ENCODE measurements at places on chromosomes 6 and 20.

GRCh38 chr6:52221302-52221701 lies 23.0 kb downstream of the IL17F start:
- DNase-seq = no peak

DNA sequence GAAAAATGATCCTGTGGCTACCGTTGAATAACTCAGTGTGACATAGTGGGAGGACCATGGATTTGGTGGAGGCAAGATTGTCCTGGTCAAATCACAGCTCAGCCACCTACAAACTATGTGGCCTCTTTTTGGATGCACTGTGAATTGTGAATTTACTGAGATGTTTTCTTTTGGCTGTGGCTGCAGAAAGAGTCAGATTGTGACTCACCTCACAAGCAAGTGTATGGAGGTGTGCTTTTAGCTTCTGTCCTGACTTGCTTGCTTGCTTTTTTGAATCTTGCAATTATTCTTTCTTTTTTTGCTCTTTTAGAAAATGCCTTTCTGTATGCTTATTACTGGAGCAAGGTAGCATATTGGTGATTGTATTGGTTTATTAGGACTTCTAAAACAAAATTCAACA lies 122.9 kb upstream of the FOXO3 start:
- no peak for DNase-seq

DNA sequence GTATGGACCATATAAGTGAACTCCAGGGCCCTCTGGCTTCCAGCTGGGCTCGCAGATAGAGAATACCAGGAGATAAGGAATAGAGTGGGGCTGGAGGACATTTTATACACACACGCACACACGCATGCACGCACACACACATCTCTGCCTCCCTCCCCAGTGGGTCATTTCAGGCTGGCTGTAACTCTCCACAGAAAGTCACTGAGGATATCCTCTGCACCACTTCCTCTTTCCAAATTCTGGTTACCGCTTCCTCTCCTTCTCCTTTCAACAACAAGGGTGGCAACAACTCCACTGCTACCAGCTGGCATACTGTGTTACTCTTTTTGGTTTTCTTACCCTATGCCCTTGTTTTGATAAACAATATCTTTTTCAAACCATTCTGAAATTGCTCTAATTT lies 280.2 kb downstream of the COL12A1 start:
- DNase-seq = no peak

DNA sequence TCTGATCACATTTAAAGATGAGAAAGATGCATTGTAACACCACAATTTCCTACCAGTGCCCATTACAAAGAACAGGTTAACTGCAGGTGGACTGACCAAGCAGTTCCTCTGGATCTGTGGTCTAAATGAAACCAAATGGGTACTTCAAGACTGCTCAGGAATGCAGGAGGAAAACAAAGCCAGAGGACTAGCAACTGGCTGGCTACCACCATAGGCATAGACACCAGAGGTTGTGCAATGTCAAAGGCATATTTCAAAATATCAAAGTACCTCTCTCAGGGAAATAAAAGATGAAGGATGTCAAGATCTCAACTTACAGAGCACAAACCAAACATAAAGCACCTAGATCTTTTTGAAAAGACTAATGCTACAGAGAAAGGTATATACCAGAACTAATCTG lies 65.5 kb downstream of the GMDS start:
- no peak for DNase-seq

GRCh38 chr6:168368936-168369335 lies 49.4 kb upstream of the DACT2 start:
- no peak for DNase-seq

DNA sequence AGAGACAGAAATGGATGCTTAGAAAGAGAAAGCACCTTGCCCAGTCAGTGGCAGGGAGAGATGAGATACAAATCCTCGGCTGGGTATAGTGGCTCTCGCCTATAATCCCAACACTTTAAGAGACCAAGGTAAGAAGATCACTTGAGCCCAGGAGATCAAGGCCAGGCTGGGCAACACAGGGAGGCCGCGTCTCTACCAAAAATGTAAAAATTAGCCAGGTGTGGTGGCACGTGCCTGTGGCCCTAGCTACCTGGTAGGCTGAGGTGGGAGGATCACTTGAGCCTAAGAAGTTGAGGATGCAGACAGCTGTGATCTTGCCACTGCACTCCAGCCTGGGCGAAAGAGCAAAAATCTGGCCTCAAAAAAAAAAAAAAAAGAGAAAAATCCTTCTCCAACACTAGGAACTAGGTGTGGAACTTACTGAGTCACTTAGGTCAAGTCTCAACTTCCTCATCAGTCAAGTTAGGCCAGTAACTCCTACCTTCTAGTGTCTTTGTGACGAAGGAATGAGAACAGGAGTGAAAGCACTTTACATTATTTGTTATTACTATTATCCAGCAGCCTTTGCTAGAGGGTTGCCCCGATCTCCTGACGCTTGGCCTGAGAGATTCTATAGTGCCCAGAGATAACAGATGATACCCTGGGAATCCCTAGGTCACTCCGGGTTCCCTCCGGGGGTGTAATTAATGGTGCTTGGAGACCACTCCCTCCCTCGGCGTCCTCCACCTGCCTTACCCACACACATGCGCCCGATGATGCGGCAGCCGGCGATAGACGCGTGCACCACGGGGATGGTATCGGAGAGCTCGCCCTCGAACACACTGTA lies 918 bp downstream of the EIF6 start:
- no peak for DNase-seq

- no peak for DNase-seq
These were observed 35.9 kb upstream of the FAM50B start for GRCh38 chr6:3813150-3813780.

GRCh38 chr6:13166916-13167315 lies 161.4 kb downstream of the TBC1D7 start:
- no peak for DNase-seq

DNA sequence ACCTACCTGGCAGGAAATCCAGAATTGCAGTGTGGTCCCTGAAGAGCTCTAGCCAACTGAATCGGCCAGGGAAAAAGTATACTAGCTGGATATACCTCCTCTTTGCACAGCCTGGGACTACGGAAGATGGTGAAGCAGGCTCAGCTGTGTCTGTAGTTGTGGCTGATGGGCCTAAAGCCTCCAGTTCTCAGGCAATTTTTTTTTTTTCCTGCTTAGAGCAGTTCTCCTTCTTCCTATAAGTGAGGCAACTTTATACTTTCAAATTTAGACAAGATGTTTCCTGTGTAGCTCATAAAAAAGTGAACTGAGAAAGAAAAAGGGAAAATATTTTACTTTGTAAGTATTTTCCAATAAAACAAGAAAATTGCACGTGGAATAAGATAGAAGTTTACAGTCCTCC lies 172.9 kb downstream of the CARMIL1 start:
- DNase-seq = no peak

DNA sequence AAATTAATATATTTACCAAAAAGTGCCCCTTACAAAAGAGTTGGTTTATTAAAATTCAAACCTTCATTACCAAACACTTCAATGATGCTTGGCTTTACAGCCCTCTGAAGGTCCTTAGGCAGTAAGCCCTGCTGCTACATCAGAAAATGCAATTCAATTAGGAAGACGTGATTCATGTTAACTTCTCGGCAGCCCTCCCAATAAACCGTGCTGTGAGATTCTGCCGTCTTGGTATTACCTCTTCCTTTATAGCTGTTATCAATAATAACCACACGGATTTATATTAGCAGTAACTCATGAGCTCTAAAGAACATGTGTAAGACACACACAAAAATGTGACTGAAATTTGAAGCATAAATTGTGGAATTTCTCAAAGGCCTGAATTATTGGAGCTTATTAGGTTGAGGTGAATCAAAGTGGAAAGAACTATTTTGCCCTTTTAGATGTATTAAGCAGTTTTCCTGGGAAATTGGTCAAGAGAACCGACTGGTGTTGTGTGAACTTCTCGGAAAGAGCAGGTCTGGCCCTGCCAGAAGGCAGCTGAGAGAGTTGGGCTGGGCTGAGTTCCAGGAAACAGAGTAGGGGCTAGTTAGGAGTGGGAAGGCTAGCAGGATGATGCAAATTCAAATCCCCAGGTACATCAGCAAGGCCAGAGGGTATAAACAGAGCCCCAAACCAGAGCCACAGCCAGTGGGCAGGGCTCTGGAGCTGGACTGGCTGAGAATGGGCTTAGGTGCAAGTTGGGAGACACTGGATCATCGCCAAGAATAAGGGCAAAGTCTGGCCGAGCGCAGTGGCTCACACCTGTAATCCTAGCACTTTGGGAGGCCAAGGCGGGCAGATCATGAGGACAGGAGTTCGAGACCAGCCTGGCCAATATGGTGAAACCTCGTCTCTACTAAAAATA lies 33.1 kb downstream of the FGD2 start:
- no peak for DNase-seq

Data from mesendoderm (in vitro differentiated cells).